ENCODE measurements at places on chromosomes 4 and X. TPM values are rescaled to one million over a fixed set of nuclear protein-coding genes. Genes with fewer than 3 reads are reported as not detected.

The OTC gene
- total RNA-seq, result not detected

The TLR8 gene
- 6.7 TPM for total RNA-seq

The NPNT gene
- 119 TPM for total RNA-seq

The PPP1R2C gene
- total RNA-seq, result not detected

The GAGE12J gene
- not detected for total RNA-seq

The BEX1 gene
- total RNA-seq, result 2.4 TPM

DNA sequence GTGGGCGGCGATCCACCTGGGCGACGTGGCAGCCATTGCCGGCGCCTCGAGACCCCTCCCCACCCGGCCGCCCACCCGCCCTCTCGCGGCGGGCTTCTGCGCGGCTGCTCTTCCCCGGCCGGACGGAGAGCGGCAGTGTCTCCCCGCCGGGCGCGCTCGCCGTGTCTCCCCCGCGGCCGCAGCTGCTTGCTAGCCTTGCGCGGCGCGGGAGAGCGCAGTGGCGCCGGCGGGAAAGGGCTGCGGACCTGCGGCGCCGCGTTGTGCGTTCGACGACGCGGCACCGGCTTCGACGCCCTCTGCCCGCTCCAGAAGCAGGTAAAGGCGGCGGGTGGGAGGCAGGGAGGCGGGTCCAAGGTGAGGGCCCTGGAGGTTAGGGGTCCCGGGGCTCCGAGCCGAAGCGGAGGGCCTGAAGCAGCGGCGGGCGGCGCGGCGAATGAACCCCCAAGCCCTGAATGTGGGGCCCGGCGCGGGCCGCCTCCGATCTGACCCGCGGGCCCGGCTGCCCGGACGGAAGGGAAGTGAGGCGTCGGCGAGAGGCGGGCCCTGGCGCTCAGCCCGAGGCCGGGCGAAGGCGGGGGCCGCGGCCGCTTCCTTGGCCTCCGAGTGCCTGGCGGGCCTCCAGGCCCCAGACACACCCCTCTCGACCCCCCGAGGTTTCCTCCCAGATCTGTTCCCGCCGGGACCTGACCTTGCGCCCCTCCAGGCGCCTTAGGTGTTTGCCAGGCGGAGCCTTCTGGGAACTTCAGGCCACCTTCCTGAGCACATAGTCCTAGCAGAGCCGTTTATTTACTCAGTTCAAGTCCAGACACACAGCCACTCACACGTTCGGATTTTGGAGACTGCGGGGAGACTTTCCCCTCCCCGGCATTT, at the start of gene N4BP2:
N4BP2 (plus strand) TSS at position 135 of the 870 bp plus-strand sequence. CDS start 40,491 bp downstream, outside the sequence.
- peak; percentile 86 for ATAC-seq

DNA sequence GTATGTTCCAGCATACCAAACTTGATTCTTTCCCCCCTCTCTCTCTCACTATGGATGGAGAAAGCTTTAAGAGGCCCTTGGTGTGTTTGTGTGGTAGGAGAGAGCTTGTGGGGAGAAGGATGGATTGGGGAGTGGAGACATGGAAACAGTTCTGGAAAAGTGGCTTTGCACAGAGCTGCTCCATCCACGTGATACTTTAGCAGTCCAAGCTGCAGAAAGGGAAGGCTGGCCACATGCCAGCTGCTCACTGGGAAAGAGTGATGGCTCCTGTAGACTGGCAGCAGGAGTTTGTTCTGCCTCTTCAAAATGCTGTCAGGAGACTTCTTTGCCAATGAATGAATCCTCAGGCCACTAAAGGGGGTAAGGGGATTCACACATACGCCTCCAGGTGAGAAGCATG, 21.7 kb upstream of the SEC24B start:
- no peak for ATAC-seq

DNA sequence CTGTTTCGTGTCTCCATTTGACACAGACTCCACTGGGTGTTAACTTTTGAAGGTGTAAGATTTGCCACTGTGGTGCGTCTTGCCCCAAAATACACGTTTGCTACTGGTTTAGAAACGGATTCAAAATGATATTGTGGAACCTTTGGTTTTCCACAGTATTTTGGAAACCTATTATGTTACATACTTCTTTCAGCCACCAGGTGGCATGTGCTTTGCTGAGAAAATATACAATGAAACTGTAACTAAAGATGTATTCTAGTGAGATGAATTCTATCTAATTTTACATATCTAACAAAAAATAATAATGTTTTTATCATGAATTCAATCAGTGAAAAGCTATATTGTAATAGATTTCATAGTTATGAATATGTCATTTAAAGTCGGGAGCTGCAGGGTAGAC, 28.4 kb upstream of the SLITRK4 start:
- no peak for ATAC-seq

GRCh38 chr4:122884499-122884898, 37.9 kb downstream of the NUDT6 start:
- ATAC-seq, result no peak

- no peak for ATAC-seq
Measured at GRCh38 chr4:84218031-84218430, 281.1 kb downstream of the NKX6-1 start.

DNA sequence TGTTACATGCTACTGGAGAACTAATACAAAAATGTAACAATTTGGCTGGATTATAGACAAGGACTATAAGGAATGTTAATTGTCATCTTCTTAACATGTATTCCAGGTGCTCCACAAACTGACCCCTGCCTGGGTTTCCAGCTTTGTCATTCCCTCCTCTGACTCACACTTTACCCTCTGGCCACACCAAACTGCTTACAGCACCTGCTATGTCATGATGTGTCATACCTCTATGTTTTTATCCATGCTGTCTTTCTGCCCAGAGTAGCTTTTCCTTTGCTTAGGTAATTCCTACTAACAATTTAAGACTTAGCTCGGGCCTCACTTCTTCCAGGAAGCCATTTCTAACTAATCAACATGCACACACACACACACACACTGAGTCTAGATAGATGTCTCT, 14.0 kb upstream of the SHROOM4 start:
- ATAC-seq, result no peak

- peak; percentile 63 for ATAC-seq
Measured at GRCh38 chrX:100409610-100410590, at the start of gene PCDH19. Gene PCDH19, minus strand, starts transcription at chrX:100410273. Its CDS starts 1,676 bp downstream, at chrX:100408597.

DNA sequence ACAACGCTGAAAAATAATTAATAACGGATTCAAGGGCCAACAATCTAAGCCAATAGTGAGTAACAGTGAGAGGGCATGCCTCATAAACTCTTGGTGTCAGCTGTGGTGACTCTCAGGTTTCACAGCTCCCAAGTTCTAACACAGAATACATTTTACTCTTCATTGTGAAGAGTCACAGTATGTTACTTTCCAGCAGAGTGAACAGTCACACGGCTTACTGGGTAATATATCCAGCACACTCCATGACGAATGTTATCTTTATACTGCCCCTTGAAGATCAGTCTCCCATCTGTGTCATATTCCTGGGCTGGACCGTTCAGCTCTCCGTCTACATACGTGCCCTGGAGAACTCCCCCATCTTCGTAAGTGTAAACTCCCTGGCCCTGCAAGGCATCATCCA, 23.1 kb downstream of the SETD7 start:
- ATAC-seq, result no peak

- ATAC-seq, result no peak
Measured at GRCh38 chr4:36004204-36004851, 240.0 kb downstream of the ARAP2 start.
